ENCODE measurements at places on chromosomes 4 and X.

DNA sequence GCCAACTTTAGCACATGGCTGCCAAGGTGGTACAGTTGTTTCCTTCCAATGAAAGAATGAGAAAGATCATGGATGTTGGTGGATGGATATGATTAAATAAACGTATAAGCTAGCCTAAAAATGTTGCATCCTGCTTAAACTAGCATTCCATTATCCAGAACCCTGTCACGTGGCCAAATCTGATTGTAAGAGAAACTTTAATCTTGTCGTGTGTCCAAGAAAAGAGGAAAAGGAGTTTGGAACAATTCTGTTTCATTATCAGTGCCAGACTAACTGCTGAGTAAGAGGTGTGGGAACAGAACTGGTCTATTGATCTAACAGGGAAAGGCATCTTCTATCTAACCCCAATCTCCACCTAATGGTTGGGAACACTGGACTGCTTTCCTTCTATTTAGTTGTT lies 325.2 kb upstream of the BMP3 start:
- no peak for DNase-seq

DNA sequence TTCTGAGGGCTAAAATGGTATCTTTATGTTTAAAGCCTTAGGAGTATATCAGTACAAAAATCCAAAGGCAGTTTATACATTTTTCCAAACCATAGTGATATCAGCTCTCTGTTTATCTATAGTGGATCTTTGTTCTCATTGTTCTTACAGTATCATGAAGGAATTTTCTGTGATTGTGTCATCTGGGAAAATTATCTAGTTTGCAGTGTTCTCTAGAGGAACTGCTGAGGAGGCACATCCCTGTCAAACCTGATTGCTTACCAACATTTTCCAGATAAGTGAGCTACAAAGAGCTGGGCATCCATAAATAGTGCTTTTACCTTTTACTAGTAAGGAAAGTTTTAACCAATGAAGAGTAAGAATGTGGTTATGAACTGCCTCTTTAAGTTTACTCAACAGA lies 44.9 kb upstream of the SLC25A31 start:
- no peak for DNase-seq

GRCh38 chrX:29241809-29242208 lies 654.6 kb downstream of the IL1RAPL1 start:
- DNase-seq, result no peak

GRCh38 chrX:53440621-53441517 lies 6.7 kb upstream of the HSD17B10 start:
- DNase-seq, result peak; percentile 12

DNA sequence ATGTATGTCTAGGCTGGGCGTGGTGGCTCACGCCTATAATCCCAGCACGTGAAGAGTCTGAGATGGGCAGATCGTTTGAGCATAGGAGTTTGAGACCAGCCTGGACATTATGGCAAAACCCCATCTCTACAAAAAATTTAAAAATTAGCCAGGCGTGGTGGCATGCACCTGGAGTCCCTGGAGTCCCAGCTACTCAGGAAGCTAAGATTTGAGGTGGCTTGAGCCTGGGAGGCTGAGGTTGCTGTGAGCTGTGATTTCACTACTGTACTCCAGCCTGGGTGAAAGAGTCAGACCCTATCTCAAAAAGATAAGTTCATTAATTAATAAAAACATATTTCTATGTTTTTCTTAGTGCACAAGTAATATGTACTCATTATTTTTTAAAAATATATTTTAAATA lies 238.1 kb downstream of the ARHGAP24 start:
- DNase-seq, result no peak

GRCh38 chr4:53593765-53594164 lies 2.5 kb upstream of the LNX1 start:
- no peak for DNase-seq

GRCh38 chr4:8725845-8726244 lies 133.3 kb downstream of the CPZ start:
- no peak for DNase-seq

DNA sequence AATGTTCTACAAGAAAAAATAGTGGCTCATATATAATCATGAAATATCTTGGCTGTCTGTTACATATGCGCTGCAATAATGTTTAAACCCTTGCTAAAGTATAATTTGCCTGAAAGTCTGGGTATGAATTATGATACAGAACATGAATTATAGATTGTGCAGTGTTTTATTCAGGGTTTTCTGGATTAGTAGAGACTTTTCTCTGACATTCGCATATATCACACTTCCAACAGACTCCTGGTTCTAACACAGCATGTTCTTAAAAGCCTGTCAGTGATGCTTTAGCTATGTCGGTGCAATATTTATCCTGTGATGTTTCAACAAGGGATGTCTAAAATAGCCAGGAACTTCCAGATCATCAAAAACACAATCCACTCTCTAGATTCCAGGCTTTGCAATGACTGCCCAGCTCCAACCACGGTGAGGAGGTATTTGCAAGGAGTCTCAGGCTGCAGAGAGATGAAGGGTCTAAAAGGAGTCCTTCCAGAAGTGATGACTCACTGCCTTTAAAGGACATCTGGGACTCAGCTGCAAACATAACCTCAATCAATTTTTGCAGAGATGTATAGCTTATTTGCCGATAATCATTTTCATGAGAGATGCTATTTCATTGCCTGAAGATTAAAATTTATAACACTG lies 69.4 kb downstream of the RWDD4 start:
- DNase-seq, result no peak

DNA sequence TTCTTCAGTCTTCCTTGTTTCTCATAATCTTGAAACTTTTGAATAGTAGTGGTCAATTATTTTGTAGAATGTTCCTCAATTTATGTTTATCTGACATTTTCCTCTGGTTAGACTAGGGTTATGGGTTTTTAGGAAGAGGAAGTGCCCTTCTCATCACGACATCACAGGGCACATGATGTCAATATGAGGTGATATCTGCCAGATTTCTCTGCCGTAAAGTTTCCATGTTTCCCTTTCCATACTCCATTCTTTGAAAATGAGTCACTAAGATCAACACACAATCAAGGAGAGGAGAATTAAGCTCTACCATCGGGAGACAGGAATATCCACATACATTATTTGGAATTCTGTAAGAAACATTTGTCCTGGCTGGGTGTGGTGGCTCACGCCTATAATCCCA lies 28.4 kb downstream of the RP2 start:
- DNase-seq, result no peak

- DNase-seq, result peak; percentile 2
Measured at GRCh38 chr4:168710353-168710946, 213.6 kb downstream of the PALLD start.

DNA sequence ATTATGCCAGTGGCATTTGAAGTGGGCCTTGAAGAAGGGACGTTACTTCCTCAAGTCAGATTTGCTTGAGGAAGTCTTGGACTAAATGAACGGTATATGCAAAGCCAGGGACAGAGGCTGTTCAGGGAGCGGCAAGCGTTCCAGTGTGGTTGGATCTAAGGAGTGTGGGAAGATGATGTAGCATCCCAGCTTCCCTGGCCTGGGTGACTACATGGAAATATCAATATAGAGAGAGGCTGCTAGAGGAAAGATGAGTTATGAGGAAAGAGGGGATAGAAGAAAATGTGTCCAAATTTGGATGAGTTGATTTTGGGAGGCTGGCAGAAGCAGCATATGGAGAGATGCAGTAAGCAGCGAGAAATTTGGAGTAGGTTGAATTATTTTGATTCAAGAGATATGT lies 432.5 kb upstream of the TENM3 start:
- no peak for DNase-seq

DNA sequence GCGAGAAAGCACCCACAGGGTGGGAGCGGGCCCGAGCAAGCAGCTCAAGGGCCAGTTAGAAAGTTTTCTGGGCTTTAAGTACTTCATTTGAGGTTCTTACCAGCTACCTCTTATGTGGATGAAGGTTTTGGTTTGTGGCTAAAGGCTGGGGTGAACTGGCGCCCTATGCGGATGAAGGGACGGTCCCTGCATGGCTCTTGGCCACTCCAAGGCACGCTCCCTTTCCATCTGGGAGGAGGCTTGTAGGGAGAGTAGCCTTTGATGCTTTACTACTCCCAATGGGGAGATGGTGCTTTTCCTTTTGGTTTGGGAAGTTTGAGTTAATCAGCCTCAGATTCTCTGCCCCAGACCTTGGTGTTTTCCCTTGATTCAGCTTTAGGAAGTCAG lies 17.7 kb downstream of the MRFAP1 start:
- DNase-seq, result no peak

All from NCI-H1436 (cell line).